ENCODE measurements at places on chromosomes 4 and X.

DNA sequence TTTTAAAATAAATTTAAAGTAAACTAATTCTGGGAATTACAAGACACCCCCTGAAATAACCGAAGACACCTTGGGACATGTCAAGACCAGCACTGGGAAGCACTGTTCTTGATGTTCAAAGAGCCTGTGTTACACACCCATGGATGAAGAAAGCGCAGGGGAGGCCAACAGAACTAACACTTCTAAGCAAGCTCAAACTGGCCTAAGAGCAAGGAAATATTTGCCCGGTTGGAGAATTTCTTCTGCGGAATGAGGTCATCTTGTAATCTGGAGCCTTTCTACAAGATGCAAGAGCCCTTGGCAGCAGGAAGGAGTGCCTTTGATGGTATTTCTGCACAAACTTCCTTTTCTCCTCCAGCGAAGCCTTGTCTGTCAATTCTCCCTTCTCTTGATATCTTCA is 9.3 kb upstream of the EFHC2 start:
- no peak for DNase-seq

GRCh38 chrX:134792077-134792476 is 133.8 kb upstream of the PLAC1 start:
- no peak for DNase-seq

DNA sequence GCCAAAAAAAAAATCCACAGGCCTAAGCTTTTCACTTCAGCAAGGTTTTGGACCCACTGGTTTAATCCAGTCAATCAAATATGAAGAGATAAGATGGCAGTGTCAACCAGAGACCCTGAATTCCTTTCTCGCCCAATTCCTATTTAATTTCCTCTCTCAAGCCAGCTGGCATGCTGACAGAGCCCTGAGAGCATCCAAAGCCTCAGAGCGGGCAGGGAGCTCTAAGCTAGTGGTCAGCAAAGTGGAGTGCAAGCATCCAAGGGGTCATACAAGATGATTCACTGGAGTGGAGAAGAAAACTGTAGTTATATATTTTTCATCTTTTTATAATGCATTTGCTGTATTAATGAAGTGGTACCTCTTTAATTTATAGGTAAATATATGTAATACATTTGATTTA is 37.8 kb upstream of the PRPS2 start:
- no peak for DNase-seq

DNA sequence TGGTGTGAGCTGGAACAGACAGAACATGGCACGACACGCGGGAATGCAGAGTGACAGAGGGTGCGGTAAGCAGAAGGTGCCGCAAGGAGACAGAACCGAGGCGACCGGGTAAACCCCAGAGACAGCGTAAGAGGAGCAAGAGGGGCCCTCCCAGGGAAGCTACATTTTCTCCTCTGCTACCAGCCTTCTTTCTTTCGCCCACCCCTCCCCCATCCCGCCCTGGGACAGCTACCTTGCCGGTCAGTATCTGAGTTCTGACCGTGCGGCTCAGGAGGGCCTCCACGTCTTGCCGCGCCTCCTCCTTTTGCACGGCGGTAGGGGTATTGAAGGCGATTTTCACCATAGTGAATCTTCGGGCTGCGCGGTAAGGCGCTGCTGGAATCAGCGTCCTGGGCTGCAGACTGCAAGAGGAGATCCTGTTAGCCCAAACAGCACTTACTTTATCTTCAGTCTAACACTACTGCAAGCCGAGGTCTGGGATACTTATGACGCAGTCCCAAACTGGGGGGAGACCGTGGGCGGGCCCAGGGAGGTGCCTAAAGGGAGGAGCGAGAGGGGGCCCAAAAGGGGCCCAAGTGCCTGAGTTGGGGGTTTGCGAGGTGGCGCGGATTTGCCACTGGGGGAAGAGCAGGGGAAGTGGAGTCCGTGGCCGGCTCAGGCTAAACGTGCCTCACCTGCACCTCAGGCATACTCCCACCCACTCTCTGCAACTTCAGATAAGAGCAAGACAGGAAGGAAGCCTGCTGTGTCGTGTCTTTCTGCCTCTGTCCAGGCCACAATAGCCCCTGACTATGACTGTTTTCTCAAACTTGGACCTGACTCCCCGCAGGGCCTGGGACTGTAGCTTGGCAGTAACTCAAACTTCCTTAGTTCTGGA is at the start of gene ITM2A:
TSS of gene ITM2A (minus strand) at position 462 of the 877 bp plus-strand sequence. CDS start at position 343, 119 bp downstream.
- DNase-seq, result no peak
